ENCODE measurements at places on chromosomes 1 and 21. TPM values are rescaled to one million over a fixed set of nuclear protein-coding genes. Genes with fewer than 3 reads are reported as not detected.

DNA sequence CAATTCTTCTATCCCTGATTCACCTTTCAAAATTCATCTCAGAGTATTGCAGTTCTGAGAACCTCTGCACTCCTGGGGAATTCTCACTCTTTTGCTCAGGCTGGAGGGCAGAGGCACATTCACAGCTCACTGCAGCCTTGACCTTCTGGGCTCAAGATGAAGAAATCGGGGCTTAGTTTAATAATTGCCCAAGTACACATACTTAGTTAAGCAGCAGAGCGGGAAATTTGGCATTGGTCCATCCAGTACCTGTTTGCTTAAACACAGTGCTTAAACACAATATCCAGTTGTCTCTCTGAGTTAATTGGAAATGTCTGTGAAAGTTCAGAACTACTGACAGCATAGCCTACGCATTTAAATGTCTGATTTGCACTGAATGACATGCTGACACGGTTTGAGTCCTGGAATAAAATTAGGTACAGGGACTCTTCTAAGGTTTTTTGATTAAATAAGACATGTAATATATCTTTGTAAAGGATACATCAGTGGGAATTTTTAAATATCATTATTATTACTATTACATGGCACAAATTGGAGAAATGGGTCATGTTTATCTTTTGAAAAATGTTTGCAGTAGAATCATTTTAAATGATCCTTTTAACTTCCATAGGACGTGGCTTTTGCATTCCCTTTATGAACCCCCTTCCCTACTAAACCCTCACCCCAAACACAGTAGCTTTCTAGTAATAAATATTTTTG lies 337.4 kb downstream of the SRGAP2C start:
- no peak for DNase-seq

DNA sequence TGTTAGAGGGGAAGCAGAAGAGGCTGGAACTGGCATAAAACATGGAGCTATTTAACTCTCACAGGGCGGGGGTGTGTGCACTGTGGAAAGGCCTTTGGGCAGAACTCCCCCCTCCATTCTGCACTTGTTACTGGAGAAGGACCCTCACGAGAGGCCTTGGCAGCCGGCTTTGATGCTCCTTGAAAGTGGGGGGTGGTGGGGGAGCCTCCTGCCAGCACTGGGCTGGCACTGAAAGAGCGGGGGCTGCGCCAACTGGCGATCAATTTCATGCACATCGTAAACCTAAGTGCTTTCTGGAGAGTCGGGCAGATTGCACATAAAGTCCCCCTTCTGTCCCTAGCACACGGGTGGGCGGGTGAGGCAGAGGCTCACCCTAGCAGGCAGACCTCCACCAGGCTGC lies 28.9 kb downstream of the FOXO6 start:
- no peak for DNase-seq

DNA sequence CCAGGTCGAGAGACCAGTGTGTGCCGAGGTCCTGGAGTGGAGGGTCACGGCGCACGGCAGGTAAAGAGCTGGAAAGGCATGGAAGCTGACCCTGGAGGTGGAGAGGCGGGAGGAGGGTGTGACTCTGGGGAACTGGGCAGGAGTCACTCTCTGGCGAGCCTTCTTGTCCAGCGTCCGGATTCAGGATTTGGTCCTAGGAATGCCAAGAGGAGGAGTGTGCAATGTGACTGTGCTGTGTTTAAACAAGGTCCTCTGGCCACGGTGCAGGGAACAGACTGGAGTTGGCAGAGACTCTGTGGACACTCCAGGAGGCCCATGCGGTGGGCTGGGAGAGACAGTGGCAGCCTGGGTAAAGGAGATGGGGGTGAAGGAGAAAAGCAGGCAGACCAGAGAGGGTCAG lies 64.2 kb upstream of the CASZ1 start:
- no peak for DNase-seq

- no peak for DNase-seq
Measured at GRCh38 chr1:206550446-206550845, 43.1 kb downstream of the RASSF5 start.

DNA sequence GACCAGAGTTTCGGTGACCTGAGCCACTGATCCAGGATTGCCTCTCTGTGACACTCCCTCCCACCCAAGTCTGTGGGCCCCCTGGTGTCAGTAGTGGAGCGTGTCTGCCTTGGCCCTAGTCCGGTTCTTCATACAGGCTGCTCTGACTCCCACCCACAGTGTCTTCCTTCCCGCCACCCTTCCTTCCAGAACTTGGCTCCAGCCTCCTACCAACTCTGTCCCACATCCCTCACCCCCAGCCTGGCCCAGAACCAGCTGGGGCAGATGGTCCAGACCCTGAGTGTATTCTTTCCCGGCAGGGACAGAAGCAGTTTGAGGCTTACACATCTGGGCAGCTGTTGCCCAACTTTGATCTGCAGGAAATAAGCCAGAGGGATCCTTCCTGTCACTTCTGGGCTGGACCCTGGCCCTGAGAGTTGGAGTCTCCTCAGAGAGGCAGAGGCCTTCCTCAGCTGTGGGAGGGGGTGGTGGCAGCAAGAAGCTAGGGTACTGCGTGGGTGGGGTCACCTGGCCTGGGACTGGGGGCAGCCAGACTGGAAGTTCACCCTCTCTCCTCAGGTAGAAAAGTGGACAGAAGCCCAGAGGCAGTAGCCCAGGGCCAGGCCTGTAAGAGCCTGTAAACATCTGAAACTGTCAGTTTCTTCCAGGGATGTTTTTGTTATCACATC lies 43.1 kb upstream of the EPS8L3 start:
- peak; percentile 48 for DNase-seq

- no peak for DNase-seq
Measured at GRCh38 chr21:44332383-44332782, 6.8 kb downstream of the CFAP410 start.

DNA sequence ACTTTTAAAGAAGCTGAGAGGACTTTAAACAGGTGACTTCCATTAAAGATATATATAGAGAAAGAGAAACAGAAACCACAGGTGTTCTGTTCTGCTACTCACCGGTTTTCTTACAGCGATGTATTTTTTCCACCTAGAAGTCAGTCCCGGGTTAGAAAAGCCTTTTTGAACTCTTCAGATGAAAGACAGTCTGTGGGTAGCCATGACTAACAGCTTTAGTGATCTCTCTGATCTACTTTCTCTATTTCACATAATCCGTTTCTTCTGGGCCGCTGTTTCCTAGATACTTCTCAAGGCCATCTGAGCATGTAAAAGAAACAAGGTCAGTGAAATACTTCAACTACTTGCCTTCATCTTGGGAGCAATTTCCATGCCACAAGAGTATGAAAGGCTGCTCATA lies 25.1 kb downstream of the WDR64 start:
- DNase-seq = no peak

GRCh38 chr1:21007876-21008275 lies 168.8 kb downstream of the EIF4G3 start:
- no peak for DNase-seq

DNA sequence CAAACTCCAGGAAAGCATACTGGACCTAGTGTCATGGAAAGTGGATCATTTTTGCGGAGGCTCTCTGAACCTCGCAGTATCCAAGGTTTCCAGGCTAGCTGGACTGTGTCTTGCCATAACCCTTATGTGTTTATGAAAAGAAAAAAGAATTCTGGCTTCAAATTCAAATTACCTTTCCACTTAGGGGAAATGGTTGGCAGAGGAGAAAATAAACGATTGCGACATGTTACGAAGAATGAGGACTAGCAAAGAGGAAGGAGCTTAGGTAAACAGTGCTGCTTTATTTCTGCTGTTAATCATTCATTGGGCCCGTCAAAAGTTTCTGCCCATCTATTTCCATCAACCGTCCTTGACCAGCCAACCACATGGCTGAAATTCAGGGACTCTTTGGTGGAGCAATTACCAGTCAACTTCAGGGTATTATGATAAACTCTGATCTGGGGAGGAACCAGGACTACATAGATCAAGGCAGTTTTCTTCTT lies at the start of gene C4BPA:
TSS of gene C4BPA (plus strand) at position 342 of the 482 bp plus-strand sequence. CDS start 8,793 bp downstream, outside the sequence.
- DNase-seq = no peak

DNA sequence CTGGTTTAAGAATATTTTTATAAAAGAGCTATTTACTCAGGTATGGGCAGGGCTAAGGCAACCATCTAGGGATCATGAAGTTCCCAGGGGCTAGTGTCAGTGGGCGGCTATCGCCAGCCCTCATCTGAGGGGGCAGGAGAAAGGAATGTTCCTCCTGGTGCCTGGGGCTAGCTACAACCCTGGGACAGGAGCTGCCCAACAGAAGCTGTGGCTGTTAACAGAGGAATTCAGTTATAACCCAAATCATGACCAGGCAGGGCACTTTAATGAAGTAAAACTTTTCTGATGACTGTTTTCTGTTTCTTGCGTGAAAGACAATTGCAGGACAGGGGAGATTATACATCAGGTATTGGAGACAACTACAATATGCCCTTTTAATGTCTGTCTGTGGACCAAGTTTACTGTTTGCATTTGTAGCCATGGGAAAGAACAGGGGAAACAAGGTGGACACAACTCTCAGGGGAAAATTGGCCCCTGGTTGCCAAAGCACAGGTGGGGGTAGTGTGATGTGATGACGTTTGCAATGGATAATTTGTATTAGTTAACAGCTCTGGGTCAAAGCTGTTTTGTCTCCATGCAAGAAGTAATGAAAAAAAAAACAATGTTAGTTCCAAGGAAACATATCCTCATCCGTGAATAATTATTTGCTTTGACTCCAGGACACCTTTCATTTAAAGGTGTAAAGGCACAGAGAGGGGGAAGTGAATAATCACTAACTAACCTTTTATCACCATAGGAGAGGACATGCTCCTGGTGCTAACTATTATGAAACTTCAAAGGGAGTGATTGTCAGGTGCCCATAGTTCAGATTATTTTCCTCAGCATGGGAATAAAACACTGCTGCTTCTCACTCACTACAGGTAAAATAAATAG lies 105.2 kb downstream of the TSEN15 start:
- no peak for DNase-seq

- DNase-seq = no peak
Measured at GRCh38 chr1:99465176-99465900, 180.6 kb upstream of the PALMD start.

The LCE1C gene
- not detected for total RNA-seq

The CFH gene
- total RNA-seq = 299 TPM

Measured in sciatic nerve (tissue), 2 donors.